PC-3 (cell line): ENCODE measurements at places on chromosomes 2 and 18.
A peak's percentile ranks its signal among the peaks of the same experiment; 100 is the strongest.

GRCh38 chr2:53437371-53437770 lies 330.2 kb upstream of the CHAC2 start:
- DNase-seq, result peak; percentile 12

DNA sequence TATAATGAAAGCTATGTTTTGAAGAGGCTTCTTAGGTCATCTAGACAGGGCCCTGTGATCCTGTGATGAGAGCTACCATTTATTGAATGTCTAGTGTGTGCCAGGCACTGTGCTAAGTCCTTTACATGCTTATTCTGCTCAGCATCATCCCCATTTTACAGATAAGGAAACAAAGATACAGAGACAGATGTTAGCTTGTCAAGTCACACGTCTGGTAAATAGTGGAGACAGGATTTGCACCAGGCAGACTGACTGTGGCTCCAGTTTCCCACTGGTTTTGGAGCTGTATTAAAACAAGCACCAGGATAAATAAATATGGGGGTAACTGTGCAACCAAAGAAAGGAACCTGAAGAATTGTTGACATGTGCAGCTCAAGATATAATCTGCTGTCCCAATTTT lies 19.2 kb upstream of the EML6 start:
- no peak for DNase-seq

DNA sequence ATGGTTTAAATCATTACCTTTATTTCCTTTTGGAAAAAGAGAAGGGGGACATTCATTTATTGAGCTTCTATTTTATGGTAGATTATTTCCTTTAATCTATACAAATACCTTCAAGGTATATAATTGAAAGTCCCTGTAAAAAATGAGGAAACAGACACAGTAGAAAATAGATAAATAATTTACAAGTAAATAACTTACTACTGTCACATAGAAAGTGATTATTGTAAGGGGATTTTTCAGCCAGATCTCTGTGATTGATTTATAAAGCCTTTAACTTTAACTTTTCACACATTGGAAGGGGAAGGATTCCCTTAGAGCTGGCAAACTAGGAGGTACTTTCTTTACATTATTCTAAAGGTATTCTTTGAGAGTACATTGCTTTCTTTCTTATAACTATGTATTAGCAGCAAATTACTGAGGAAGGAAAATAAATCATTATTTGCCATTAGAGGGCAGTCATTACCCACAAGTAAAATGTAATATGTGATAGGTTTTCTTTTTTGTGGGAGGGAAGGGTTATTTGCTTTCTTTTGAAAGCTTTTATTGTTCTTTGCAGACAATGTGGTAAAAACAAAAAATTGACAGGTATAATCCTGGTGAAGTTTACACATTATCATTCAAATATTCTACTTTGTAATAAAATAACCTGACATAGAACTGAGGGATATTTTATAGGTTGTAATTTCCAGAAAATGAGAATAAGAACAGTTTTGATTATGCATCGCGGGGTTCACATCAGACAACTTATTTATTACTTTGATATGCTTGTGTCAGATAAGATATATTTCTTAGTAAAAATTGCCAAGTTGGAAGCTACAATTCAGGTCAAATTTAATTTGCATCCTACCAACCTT lies 24.8 kb upstream of the RPE start:
- DNase-seq, result peak; percentile 68

DNA sequence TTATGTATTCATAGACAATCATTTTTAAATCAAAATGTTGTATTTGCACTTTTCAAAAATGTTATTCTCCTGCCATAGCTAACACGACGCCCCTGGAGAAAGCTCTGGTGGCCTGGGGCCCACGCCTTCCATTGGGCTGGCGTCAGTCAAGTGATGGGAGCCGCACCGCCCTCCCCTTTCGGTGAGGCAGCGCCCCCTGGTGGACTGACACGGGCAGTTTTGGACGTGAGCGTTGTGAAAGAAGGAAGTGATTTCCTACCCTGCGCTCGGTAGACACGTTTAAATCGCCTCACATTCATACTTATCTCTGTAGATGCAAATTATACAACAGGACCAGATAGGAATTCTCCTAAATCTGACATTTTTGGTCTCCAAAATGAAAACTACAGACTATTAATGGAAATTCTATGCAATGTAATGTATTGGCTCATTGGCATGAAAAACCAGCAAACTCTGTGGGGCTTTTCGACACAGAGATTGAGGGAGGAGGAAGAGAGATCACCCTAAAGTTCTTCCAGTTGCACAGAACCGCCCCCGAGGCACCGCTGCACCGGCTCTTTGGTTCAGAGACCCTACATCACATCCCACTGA lies 326.2 kb upstream of the SOX11 start:
- DNase-seq, result peak; percentile 78

GRCh38 chr2:71882949-71883472 lies 264.7 kb downstream of the CYP26B1 start:
- peak; percentile 45 for DNase-seq

DNA sequence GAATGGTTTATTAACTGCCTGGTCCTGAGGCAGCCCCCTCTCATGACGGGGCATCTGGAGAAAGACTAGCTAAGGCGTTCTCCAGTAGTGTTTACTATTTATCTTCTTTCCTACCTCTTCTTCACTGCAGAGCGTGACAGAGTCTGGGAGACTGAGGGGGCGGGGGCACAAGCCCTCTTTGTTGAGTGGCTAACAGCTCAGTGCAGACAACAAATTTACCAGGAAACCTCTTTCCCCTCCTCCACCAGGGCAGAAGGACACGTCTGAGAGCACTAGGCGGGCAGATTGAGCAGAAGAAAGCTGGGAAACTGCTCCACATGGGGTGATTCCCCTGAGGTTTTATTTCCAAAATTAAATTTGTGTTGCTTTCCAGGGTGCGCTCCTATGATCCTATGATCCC lies 322.1 kb downstream of the CNTNAP5 start:
- DNase-seq, result no peak

DNA sequence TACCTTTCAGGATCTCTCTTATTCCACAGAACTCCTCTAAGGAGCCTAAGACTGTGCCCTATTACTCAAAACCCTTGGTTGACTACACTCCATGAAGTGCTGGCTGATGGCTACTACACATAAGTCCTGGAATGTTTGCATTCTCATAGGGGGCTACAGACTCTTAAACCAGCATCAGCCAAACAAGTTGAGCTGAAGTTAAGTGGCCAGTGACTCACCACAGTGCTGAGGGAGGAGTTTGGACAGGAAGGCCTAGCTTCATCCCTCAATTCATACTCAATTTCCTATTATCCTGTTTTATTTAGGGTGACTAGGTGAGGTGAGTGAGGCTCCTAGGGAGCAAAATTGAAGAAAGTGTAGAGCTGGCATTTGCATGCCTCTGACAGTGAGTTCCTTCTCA lies 246.7 kb downstream of the SMAD2 start:
- no peak for DNase-seq

GRCh38 chr2:224333726-224334482 lies 68.0 kb downstream of the FAM124B start:
- DNase-seq, result no peak
